ENCODE measurements at places on chromosomes 13 and 19.

DNA sequence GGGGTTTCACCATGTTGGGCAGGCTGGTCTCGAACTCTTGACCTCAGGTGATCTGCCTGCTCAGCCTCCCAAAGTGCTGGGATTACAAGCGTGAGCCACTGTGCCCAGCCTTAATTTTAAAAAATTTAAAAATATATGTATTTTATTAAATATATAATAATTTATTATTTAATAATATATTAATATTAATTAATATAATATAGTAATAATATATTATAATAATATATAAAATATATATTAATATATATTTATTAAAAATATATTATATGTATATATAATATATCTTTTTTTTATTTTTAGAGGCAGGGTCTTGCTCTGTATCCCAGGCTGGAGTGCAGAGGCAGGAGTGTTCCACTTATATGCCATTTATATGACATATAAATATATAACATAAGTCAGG lies 52.9 kb upstream of the ADGRE1 start:
- DNase-seq: no peak

DNA sequence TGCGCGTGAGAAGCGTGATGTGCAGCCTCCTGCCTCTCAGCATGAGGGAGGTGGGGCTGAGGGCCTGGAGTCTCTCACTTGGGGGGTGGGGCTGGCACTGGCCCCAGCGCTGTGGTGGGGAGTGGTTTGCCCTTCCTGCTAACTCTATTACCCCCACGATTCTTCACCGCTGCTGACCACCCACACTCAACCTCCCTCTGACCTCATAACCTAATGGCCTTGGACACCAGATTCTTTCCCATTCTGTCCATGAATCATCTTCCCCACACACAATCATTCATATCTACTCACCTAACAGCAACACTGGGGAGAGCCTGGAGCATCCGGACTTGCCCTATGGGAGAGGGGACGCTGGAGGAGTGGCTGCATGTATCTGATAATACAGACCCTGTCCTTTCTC lies 8.7 kb downstream of the CD177 start:
- DNase-seq: no peak

DNA sequence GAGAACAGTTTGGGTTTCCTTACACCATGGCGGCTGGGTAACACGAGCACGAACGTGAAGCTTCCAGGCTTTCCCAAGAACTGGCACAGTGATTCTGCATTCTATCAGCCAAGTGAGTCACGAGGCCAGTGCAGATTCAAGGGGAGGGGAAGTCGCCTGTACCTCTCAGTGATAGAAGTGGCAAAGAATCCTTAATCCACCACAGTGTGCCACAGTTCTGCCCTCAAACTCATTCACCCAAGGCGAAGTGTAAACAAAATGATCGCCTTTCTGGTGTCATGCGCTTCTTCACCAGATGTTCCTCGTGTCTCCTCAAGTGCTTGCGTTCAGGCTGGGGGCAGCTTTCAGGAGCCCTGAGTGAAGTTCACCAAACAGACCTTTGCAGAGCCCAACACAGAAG lies 24.9 kb upstream of the AMER2 start:
- DNase-seq: no peak

DNA sequence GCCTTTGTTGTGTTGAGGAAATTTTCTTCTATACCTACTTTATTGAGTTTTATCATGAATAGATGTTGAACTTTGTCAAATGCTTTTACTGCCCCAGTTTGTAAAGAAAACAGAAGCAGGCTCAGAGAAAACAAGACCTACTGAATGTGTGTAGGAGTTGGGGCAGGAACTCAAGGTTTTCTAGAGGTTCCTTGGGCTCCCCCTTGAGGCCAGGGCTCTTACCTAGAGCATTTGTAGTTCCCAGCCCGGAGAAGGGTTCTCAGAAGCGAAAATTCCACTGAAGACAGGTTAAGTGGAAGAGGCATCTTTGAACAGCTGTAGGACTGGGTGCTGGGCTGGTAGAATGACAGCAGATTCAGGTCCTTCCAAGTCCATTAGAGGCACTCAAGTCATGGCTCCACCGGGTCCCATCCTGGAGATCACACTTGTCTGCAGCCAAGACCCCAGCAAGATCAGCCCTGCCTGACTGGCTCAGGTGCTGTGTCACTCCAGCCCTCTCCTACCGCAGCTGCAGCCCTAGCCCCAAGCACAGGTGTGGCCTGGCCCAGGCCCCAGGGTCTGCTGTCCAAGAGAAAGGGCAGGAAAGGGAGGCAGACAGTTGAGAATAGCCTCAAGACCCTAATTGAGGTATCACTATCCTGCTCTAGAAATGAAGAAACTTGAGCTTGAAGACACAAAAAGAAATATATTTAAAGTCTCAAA lies 425.5 kb downstream of the PCDH20 start:
- DNase-seq: no peak

DNA sequence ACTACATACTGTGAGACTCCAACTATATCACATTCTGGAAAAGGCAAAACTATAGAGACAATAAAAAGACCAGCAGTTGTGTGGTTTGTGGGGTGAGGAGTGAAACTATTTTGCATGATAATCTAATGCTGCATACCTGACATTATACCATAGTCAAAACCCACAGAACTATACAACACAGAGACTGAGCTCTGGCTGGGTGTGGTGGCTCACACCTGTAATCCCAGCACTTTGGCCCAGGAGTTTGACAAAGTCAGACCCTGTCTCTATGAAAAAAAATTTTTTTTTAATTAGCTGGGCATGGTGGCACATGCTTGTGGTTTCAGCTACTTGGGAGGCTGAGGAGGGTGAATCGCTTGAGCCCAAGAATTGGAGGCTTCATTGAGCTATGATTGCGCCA lies 11.9 kb downstream of the ZNF541 start:
- no peak for DNase-seq

DNA sequence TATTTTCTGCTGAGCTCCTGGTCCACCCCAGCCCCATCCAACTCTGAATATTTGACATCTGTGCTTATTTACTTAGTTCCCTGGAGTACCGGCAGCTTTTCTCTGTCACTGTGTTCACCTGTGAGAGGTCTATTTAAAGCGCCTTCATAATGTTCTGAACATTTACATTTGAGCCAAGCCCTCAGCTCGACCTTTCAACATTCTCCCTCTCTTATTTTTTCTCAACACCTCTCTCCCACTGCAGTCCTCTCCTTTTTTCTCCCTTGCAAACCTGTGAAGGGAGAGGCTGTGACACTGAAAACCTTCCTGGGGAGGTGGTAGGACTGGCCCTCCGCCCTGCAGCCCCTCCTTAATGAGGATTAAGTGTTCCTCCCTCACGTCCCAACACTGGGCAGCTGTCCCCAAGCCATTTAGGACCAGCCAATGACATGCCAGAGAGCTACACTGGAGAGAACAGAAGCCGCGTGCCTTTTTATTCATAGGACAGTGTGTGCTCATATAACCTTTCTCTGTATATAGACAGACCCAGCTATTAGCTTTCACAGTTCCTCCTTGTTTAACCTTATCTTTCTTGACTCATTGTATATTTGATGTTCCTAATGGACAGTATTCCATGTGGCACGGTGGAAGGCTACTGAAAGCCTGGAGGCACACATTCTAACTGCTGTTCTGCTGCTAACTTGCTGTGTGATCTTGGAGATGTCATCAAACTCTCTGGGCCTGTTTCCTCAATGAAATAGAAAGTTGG lies 134.8 kb downstream of the NUFIP1 start:
- no peak for DNase-seq

DNA sequence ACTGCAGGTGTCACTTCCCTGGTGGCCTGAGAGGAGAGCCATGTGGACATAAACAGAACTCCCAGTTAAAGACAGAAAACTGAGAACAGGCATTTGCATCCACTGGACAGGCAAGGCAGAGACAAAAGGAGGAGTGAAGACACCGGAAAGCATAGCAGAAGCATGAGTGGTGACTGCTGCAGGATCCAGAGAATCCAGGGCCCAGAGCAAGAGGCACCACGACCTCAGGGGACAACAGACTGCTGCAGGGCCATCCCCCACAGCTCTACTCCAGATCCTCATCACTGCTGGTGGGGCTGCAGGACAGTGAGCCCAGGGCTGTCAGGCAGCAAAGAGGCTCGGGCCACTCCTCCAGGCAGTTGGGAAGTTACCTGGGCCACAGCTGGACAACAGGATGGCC lies 14.5 kb upstream of the ISYNA1 start:
- DNase-seq: no peak

GRCh38 chr19:18966307-18966706 lies 25.3 kb upstream of the HOMER3 start:
- DNase-seq: no peak

DNA sequence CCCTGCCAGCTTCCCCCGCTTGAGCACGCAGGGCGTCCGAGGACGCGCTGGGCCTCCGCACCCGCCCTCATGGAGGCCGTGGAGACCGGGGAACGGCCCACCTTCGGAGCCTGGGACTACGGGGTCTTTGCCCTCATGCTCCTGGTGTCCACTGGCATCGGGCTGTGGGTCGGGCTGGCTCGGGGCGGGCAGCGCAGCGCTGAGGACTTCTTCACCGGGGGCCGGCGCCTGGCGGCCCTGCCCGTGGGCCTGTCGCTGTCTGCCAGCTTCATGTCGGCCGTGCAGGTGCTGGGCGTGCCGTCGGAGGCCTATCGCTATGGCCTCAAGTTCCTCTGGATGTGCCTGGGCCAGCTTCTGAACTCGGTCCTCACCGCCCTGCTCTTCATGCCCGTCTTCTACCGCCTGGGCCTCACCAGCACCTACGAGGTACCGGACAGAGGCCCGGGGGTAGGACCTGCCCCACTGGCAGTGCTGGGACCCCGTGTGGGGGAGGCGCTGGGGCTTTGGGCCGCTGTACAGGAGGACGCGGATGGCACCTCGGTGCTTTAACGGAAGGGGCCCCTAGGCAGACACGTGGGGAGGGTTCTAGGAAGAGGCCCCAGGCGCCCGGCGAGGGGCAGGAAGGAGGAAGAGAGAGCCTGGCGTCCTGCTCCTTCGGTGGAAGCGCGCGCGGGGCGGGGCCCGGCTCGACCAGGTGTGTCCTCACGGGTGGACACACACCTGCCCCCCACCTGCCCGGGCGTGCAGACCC lies 681 bp downstream of the SLC5A5 start:
- DNase-seq: no peak

All from suppressor macrophage treated with lipopolysaccharide for 4 hours (primary cell).